Mesenteric fat pad (tissue), 1 donor: ENCODE measurements at places on chromosomes 12 and 14. TPM values are rescaled to one million over a fixed set of nuclear protein-coding genes. Genes with fewer than 3 reads are reported as not detected.

DNA sequence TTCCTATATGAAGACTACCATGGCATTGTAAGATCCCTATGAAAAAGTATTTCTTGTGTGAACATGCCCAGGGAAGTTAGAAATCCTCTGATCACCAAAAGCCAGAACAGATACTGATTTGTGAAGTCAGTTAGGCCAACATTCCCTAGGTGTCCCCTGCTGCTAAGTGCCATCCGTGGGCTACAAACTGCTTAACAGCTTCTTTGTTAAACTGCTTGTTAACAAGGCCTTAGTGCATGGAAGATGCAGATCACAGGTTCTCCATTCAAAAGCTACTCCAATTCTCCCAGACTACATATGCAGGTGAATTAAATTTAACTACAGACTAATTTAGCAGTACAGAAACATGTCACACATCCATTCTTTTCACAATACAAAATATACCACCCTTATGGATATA is 108.2 kb downstream of the PRICKLE1 start:
- no peak for DNase-seq

DDX24 gene
- total RNA-seq: 198 TPM

DNA sequence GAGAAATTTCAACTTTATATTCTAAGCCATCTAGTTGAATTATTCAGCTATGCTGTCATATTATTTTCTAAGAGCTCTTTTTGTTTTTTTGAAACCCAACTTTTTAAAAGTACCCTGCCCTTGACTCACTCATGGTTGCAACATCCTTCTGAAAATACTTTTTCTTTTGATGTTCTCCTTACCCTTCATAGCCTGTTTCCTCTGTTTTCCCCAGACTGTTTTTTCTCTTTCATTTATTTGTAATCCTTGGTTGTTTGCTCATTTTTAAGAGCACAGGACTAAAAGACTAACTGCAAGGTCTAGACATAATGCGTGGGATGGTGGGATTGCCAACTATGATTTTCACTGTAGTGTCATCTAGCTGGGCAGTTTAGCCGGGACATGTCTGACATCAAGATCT is 21.2 kb upstream of the CDKL1 start:
- no peak for DNase-seq

GRCh38 chr12:4530160-4530559 is 8.5 kb upstream of the RAD51AP1 start:
- DNase-seq: no peak

- DNase-seq: no peak
Measured at GRCh38 chr12:31627456-31628054, 31.9 kb upstream of the ETFBKMT start.

KRT80 gene
- total RNA-seq: not detected

GRCh38 chr12:26971963-26972362 is 33.7 kb downstream of the FGFR1OP2 start:
- no peak for DNase-seq

GRCh38 chr14:59964251-59965007 is 44.5 kb downstream of the LRRC9 start:
- DNase-seq: no peak

- DNase-seq: no peak
Measured at GRCh38 chr14:57962325-57963035, 96.6 kb upstream of the SLC35F4 start.

- peak; percentile 87 for DNase-seq
Measured at GRCh38 chr14:74401504-74402241, 24.3 kb downstream of the SYNDIG1L start.

DNA sequence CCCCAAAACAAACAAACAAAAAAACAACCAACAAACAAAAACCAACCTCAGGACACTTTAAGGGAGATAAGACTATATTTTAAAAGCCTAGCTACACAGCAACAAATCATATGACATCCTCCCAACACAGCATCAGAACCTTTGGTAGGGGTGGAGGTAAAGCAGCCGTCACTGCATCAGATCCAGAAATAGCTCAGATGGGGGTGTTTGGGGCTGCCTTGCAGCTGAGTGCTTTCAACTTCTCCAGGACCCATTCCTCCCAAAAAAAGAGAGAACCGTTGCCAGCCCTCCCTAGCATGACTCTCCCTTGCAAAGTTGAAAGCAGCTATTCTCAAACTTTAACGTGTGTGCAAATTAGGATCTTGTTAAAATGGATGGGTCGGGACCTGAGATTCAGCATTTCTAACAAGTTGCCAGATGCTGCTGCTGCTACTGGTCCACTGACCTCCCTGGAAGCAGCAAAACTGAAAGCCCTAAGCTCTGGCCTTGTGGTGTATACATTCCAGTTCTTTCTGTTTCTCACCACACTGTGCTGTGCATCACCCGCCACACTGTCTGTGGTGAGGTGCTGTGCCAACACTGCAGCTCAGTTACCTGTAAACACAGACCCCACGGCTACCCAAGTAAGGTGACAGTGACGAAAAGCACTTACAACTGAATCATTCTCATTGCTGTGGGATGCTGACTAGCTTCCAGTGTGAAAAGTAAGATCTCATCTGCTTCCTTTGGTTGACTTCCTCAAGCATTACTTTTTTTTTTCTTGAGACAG is 54.0 kb downstream of the SLC38A1 start:
- DNase-seq: no peak

DNA sequence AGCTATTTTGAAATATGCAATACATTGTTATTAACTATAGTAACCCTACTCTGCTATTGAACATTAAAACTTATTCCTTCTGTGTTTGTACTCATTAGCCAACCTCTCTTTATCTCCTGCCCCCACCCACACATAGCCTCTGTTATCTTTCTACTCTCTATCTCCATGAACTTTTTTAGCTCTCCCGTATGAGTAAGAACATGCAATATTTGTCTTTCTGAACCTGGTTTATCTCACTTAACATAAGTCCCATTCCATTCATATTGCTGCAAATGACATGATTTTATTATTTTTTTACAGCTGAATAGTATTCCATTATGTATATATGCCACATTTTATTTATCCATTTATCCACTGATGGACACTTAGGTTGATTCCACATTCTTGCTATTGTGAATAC is 79.0 kb upstream of the AMIGO2 start:
- DNase-seq: no peak

DNA sequence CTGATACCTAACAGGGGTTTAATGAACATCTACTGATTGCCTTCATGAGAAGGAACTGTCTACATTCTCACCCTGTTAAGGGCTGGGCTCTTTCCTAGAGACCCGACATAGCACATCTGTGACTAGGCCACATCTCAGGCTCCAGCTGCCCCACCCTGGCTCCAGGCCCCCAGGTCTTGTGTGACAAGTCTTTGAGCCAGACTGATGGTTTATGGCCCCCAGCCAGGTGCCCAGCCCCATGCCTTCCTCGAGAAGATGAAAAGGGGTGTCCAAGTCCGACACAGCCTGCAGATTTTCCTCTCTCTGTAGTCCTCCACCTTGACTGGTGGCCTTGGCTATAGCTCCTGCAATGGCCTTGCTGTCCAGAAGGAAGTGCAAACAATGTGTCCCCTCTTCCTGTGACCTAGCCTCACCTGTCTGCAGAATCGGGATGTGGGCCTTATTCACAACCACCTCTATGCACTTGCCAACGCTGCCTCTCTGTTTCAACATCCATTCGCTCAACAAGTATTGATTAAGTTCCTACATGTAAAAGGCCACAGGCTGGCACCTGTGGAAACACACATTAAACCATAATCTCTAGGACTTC is 4.2 kb downstream of the ACTN1 start:
- no peak for DNase-seq

DNA sequence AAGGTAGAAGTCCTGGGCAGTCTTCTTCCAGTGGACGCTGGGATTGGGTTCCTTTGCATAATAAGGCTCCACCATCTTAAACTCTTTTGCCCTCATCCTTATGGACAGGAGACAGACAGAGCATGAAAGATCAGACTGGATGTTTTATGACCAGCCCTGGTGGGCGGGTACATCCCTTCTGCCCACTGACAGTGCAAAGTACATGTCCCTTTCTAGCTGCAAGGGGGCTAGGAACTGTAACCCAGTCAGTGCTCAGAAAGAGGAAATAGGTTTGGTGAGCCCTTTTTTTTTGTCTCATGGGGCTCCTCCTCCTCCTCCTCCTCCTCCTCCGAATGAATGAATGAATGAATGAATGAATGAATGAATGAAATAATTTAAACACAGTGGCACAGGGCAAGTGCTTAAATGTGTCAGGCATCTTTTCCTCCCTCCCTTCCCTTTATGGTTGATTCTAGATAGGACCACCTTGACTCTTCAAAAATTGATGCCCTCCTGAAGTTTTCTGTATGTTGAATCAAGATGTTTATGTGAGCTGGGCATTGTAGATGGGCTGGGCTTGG is 36.4 kb upstream of the HNF1A start:
- no peak for DNase-seq

DNA sequence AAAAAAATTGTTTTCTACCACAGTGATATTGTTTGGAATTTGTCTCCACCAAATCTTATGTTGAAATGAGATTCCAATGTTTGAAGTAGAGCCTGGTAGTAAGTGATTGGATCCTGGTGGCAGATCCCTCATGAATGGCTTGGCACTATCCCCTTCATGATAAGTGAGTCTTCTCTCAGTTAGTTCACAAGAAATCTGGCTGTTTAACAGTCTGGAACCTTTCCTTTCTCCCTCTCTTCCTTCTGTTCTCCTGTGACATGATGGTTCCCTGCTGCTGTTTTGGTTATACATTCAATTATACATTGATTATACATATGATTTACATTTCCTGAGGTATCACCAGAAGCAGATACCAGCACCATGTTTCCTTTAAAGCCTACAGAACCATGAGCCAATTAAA is 442.2 kb downstream of the SLC6A15 start:
- no peak for DNase-seq

DNA sequence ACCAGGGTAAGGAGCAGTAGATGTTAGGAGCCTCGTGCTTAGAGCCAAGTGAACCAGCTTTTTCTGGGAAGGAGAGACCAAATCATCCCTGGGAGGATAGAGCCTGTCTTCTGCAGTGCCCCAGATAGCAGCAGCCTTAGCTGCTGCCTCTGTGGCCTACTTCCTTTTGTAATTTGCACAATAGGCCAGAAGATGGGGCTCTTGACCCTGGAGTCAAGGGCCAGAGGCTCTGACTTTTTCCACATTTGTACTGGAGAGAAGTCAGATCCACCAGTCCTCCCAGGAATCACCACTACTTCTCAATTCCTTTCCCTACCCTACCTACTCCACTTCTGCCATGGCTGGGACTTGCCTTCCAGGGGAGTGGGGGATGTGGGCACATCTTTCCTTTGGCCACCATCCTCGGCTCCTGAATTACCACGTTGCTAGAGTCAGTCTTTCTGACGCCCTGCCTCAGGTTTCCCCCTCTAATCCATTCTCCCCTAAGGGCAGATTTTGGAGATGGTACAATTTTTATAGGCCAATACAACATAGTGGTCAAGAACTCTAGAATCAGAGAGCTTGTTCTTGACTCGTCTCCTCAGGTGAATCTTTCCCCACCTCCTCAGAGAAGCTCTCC is 3.3 kb upstream of the SLC4A8 start:
- DNase-seq: no peak

DNA sequence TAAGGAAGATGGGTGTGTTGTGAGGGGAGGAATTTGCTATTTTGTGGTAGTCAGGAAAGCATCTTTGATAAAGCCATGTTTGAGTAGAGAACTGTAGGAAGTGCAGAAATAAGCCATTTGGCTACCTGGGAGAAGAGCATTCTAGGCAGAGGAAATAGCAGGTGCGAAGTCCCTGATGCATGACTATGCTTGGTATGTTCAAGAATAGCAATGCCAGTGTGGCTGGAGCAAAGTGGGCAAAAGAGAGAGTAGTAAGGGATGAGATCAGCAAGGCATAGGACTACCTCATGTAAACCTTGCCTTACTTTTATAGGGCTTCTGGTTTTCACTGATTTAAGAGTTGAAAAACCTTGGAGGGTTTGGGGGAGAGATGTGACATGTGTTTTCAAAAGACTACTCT is 365.5 kb upstream of the GARIN6 start:
- DNase-seq: no peak

- DNase-seq: no peak
Measured at GRCh38 chr12:123077298-123078119, 73.4 kb downstream of the PITPNM2 start.

LHX5 gene
- not detected for total RNA-seq

PPFIA2 gene
- 2.7 TPM for total RNA-seq

GRCh38 chr12:89674326-89674942 is 34.2 kb downstream of the ATP2B1 start:
- DNase-seq: no peak

DNA sequence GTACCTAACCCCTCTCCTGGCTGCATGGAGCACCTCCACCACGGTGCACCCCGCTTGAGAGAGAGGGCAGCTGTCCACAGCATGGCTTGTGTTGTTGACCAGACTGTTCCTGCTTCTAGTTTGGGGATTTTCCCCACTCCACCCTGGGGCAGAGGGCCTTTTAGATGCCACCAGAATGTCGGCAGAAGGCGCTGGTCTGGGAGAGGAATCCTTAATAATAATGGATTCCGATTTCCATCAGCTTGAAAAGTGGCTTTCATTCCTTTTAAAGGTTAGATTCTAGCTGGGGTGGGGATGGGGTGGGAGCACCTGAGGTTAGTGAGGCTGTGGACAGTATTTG is 1.8 kb downstream of the ESRRB start:
- no peak for DNase-seq

- DNase-seq: no peak
Measured at GRCh38 chr12:51377099-51377984, 13.9 kb downstream of the GALNT6 start.

DNA sequence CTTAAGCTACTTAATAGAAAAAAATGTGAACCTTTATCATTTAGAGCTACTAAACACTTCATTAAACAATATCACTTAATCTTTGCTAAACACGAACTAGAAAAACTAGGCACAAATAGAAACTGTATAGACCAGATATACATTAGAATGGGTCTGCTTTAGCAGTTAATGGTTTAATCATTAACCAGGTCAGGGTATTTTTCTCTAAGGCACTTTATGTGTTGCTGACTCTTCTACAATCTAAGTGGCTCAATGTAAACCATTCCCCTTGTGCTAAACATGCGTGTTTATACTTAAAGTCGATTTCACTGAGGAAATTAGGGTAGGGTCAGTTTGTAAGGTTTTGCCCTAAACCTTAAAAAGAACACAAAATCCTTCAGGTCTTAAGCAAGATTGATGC is 29.7 kb downstream of the TMCC3 start:
- DNase-seq: no peak

PTPRB gene
- 64.7 TPM for total RNA-seq

- DNase-seq: peak; percentile 73
Measured at GRCh38 chr12:49030119-49030518, 11.5 kb upstream of the PRKAG1 start.

DNA sequence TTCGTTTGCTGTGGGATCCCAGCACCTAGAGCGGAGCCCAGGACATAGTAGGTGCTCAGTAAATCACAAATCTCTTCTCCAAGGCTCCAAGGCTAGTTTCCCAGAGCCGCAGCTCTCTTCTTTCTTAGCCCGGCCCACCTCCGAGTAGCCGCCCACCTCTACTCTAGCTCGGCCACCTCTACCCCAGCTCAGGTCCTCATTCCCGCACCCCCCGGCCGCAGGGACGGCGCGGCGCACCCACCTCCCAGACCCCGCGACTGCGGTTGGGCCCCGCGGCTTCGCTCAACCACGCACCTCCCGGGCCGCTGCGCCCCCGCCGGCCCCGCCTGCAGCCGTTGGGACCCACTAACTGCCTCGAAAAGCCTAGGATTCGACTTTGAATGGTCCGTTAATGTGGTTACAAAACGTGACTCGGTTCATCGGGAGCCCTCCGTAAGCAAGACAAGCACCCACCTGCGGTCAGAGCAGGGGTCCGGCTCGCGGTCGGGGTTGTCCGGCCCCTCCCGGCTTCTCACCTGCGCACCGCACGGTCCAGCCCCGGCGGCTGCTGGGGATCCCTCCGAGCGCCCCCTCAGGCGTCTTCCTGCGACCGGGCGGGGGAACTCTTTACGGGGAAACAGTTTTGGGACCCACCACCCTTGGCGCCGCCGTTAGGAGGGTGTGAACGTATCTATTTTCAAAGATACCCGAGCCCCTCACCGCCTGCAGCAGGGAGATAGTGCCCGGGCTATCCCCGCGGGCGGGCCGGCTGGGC is at the start of gene SLC2A14:
Gene SLC2A14 (minus strand): TSS at position 350 of the 754 bp plus-strand sequence. CDS start 3,035 bp downstream, outside the sequence.
- DNase-seq: peak; percentile 86
